Breast epithelium (tissue), 4 donors: ENCODE measurements at places on chromosomes 1 and 21. TPM values are rescaled to one million over a fixed set of nuclear protein-coding genes. Genes with fewer than 3 reads are reported as not detected.

GRCh38 chr1:184709418-184709817 is 45.2 kb downstream of the EDEM3 start:
- no peak for DNase-seq

Gene TPM3
- 245 TPM for total RNA-seq

DNA sequence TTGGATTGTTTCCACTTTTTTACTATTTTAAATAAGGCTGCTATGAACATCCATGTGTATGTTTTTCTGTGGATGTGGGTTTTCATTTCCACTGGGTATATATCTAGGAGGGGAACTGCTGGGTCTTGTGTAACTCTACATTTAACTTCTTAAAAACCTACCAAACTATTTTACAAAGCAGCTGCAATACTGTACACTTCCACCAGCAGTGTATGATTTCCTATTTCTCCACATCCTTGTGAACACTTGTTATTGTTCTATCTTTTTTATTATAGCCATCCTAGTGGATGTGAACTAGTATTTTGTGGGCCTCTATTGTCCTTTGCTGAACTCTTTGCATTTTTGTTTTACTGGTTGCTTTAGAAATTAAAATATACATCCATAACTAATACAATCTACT is 33.4 kb downstream of the DIPK1A start:
- no peak for DNase-seq

Gene KCNC4
- total RNA-seq, result 12.6 TPM
